ENCODE measurements at places on chromosomes 3 and 15.

DNA sequence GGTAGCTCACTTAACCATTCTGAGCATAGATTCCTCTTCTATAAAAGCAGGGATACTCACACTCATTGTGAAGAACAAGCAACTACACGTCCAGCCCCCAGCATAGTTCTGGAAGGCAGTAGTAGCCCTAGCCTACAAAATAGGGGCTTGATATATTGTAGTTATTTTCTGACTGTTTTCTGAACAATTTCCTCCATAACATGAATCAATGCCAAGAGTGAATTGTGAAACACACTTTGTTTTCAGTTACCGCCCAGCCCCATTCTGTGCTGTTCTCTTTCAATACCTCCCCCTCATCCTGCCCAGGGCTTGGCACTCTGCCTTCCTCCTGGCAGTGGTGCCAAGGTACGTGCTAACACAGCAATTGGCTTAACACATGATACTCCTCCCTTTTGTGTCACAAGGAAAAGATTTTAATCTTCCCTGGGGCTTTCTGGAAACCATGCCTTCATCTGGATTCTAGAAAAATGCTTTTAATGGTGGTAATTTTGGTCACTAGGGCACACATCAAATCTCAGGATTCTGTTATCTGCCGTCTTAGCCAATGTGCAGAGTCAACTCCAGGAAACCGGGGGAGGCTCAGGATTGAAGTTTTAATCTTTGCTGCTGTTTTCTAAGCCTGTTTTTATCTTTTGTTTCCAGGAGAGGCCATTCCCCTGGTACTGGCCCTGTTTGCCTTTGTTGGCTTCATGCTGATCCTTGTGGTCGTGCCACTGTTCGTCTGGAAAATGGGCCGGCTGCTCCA lies 37.2 kb downstream of the IL20RB start:
- DNase-seq: no peak

DNA sequence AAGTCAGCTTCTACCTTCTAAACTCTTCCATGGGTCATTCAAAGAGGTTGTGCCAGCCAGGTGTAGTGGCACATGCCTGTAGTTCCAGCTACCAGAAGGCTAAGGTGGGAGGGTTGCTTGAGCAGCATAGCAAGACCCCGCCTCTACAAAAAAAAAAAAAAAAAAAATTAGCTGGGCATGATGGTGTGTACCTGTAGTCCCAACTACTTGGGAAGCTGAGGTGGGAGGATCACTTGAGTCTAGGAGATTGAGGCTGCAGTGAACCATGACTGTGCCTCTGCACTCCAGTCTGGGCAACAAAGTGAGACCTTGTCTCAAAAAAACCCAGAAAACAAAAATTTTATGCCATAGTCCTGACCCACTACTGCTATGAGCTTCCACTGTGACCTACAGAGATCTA lies 126.8 kb downstream of the MDFIC2 start:
- DNase-seq: no peak

- DNase-seq: no peak
Observed at GRCh38 chr3:67489816-67490215, 164.6 kb downstream of the SUCLG2 start.

GRCh38 chr3:161104561-161105551 lies at the start of gene B3GALNT1:
B3GALNT1 (minus strand) TSS chr3:161105349; CDS start chr3:161086754, 18,595 bp downstream.
- no peak for DNase-seq

DNA sequence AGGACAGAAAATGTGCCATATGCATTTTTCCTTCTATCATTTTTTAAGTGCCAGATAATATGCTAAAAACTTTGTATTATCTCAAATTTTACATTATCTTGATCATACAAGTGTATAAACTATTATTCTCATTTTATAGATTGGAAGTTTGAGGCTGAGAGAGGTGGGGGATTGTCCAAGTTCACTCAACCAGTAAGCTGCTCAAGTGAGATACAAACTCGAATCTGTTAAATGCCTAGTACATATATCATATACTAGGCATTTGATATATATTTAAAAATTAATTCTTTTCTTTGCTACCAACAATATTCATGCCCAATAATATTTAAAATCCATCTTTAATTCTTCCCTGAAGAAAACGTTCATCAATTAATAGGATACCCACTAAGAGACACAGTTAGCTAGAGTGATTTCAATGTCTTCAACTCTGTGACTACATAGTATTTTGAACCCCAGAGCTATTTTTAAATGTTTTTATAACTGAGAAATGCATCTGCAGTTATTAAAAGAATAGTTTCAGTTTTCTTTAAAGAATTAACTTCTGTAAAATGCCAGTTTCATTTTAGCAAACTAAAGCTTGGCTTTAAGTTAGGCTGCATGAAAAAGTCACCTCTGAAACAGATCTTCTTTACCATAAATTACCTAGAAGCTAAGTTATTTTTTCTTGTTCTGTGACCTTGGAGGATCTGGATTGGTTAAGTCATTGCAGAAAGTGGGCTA lies 40.4 kb downstream of the IQCB1 start:
- no peak for DNase-seq

- DNase-seq: no peak
Observed at GRCh38 chr3:87298111-87298718, 21.8 kb upstream of the POU1F1 start.

- DNase-seq: no peak
Observed at GRCh38 chr15:36882056-36882455, 218.3 kb downstream of the MEIS2 start.

DNA sequence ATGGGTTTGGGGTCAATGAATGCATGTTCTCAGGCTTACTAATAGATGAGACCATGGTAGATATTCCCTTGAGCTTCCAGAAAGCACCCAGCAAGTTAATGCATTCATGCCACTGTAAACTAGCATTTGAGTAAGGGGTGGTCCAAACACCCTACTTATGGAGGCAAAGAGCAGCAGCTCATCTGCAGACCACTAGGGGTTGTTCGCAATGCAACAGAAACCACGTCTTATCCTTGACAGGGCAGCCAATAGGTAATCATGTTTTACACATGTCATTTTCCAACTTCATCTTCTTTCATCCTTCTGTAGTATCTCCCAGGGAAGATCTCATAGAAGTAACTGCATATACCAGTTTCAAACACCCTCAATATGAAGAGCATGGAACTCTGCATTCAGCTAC lies 330.2 kb downstream of the RORA start:
- no peak for DNase-seq

- DNase-seq: no peak
Observed at GRCh38 chr3:23071296-23071695, 131.8 kb upstream of the UBE2E2 start.

- no peak for DNase-seq
Observed at GRCh38 chr3:1728510-1728909, 370.2 kb upstream of the CNTN4 start.

GRCh38 chr15:85692873-85693272 lies 101.9 kb downstream of the KLHL25 start:
- no peak for DNase-seq

DNA sequence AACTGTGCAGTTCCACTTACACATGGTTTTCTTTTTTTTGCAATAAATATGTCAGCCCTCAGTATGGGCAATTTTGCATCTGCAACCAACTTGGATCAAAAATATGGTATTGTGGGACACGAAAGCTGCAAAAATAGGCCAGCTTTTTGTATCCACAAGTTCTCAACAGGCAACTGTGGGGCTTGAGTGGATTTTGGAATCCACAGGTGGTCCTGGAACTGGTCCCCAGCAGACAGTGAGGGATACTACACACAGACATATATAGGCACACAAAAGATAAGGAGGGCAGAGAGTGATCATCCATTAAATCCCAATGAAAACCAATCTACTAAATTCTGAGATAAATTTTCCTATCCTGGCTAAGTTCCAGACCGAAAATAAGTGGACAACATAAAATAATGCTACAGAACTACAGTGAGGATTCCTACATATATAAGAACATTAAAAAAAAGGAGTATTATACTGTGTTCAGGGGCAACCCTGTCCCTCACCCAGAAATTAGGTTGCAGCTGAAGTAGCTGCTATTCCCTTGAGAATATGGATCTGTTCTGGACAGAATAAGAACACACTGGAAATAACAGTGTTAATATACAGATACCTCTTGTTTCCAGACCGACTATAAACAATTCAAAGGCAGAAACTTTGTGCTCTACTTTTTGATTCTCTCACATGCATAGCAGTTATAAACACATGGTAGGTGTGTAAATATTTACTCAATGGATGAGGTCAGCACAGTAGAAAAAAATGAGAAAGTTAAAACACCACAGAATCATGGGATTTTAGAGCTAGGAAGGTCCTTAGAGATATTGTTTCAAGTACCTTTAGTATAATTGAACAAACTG lies 25.4 kb downstream of the DENND4A start:
- DNase-seq: no peak

DNA sequence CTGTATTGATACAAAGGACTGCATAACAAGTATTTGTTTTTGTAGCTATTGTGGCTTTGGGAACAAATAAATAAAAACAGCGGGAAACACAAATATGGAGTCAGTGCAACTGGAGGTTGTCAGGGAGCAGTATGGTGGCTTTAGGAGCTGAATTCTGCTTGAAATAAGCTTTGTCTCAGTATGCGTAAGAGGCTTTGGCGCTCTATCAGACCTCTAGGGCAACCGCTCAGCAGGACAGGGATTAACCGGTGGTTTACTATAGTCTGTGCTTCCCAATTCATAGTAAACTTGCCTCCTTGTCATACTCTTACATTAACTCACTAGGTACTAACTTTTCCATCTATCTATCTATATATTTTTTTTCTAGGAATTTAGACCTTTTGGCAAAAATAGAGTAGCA lies 104.6 kb downstream of the ZIC1 start:
- DNase-seq: no peak

GRCh38 chr3:37519661-37520060 lies 342.0 kb upstream of the CTDSPL start:
- no peak for DNase-seq

DNA sequence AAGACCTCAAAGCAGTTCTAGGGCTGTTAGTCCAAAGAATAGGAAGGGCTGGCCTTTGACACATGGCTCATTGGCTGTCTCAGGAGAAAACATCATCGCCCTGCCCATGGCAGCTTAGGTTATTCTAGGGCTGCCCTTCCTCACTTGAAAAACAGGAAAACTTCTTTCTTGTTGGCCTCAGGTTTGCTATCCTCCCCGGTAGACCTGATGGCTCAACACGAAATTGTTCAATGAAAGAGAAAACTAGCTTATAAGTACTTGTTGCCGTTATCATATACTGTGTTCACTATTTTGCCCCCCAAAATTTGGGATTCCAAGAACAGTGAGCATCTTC lies 602 bp upstream of the SLTM start:
- no peak for DNase-seq

DNA sequence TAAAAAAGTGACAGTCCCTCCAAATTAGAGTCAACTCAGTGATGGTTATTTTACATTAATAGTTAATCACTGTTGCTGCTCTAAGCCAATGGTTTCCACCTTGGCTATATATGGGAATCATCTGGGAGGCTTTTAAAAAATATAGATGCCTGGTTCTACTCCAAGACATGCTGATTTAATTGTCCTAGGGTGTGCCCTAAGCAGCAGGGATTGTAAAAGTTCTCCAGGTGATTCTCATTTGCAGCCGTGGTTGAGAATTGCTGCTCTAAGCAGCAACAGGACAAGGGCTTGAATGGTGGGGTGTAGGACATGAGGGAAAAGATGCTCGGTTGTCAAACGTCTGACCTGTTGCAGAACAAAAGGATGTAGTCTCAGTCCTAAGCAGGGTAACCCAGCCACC lies 405.1 kb upstream of the MCTP2 start:
- DNase-seq: no peak

- no peak for DNase-seq
Observed at GRCh38 chr3:198081421-198081844, 121.4 kb downstream of the LMLN start.

GRCh38 chr15:91552555-91552954 lies 301.0 kb upstream of the SLCO3A1 start:
- DNase-seq: no peak

- no peak for DNase-seq
Observed at GRCh38 chr3:38738630-38739395, 77.2 kb downstream of the SCN10A start.

DNA sequence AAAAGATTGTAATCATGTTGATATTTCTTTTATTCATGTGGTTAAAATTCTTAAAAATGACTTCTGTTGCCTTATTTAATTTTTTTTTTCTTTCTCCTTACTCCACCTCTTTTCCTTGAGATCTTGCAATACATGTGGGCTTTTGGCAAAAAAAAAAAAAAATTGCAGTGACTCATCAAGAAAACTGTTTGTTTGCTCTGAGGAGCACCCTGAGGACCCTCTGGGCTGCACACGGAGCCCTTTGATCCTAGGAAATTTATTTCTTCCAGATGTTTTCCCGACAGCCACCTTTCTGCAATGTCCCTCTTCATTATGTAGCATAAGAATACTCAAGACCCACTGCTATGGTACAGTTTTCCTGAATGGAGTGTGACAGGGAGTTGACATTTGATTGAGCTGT lies 371.7 kb downstream of the ZBTB20 start:
- DNase-seq: no peak

DNA sequence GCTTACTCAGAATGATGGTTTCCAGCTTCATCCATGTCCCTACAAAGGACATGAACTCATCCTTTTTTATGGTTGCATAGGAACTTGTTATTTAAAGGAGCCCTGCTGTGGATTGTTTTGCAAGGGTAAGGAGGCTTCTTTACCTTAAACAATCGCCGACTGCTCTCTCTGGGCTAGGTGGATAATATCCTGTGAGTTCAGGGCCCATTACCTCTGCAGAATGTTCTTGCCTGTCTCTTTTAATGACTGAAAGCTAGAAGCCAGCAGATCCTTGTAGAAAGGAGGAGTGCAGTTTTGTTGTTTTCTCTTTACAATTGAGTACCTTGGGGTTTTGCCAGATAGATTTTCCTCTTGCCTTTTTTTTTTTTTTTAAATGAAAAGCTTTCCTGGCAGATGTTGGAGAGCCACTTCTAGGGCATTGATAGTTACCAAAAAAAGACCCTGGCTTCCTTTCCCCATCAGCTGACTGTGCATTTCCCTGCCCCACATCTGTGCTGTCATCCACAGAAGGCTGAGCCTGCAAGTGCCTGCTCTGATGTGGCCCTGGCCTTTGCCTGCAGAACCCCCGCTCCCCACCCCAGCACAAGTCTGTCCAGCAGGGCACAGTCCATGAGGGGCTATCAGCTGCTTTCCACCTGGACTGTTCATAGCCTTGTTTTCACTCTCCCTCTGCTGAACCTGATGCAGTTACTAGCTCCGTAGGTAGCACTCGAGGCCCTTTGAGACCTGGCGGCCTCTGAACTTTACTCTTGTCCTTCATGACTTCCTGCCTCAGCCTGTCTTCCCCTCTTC lies 113.1 kb downstream of the CHCHD6 start:
- no peak for DNase-seq

DNA sequence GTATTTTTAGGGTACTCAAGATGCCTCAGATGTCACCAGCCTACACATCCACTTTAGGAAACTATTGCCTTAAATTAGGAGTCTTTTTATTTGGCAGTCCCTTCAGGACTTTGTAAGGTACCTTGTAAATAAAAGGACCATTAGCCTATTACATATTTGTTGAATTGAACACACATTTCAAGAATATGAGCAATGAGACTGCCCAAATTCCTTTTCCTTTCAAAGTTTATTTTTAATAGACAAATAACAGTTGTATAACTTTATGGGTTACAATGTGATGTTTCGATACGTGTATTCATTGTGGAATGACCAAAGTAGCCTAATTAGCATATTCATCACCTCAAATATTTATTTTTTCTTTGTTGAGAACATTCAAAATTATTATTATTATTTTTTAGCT lies 176.7 kb upstream of the PDZRN3 start:
- DNase-seq: no peak

- DNase-seq: no peak
Observed at GRCh38 chr3:132432639-132433038, 15.3 kb downstream of the DNAJC13 start.

GRCh38 chr3:56484525-56485032 lies 16.3 kb upstream of the ERC2 start:
- no peak for DNase-seq

GRCh38 chr3:193559100-193559499 lies 4.4 kb upstream of the ATP13A4 start:
- DNase-seq: no peak

GRCh38 chr3:181713676-181714612 lies 2.2 kb downstream of the SOX2 start:
- no peak for DNase-seq
